Fibroblast of the aortic adventitia (primary cell): ENCODE measurements at places on chromosomes 1 and 21. TPM values are rescaled to one million over a fixed set of nuclear protein-coding genes. Genes with fewer than 3 reads are reported as not detected.
A peak's percentile ranks its signal among the peaks of the same experiment; 100 is the strongest.

- DNase-seq, result no peak
Measured at GRCh38 chr1:167171286-167171929, 49.3 kb upstream of the POU2F1 start.

DNA sequence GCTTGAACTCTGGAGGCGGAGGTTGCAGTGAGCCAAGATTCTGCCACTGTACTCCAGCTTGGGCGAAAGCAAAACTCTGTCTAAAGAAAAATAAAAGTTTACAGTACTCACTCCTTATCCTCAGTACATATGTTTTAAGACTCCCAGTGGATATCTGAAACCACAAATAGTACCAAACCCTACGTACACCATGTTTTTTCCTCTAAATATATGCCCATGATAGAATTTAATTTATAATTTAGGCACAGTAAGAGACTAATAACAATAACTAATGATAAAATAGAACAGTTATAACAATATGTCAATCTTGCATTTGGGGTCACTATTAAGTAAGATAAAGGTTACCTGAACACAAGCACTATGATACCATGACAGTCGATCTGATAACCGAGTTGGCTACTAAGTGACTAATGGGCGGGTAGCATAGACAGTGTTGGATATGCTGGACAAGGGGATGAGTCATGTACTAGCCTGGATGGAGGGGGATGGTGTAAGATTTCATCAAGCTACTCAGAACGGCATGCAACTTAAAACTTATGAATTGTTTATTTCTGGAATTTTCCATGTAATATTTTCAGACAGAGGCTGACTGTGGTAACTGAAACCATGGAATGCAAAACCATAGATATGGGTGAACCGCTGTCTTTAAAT is 43.7 kb downstream of the ST7L start:
- peak; percentile 82 for DNase-seq

GRCh38 chr1:87030740-87031690 is 116.6 kb downstream of the HS2ST1 start:
- DNase-seq, result no peak

DNA sequence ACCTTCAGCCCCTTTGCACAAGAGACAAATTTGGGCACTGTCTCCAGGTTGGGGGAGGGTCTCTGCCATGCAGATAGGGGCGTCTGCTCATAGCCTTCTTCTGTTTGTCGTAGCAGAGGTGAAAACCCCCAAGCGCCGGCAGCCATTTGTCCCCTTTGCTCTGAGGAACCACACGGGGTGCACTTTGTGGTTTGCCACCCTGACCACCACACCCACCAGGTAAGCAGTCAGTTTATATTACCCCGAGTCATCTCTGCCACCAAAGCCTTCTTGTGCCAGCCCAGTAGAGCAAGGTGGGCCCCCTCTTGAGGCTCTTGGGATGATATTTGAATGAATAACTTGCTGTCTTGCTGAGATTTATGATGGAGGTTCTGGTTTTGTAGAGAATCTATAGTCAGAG is 111.8 kb downstream of the VPS13D start:
- no peak for DNase-seq

GRCh38 chr1:59408608-59409240 is 111.8 kb downstream of the FGGY start:
- peak; percentile 48 for DNase-seq

- no peak for DNase-seq
Measured at GRCh38 chr1:29956349-29957030, 720.2 kb downstream of the PTPRU start.

- peak; percentile 50 for DNase-seq
Measured at GRCh38 chr1:220294846-220295301, 22.6 kb upstream of the RAB3GAP2 start.

DNA sequence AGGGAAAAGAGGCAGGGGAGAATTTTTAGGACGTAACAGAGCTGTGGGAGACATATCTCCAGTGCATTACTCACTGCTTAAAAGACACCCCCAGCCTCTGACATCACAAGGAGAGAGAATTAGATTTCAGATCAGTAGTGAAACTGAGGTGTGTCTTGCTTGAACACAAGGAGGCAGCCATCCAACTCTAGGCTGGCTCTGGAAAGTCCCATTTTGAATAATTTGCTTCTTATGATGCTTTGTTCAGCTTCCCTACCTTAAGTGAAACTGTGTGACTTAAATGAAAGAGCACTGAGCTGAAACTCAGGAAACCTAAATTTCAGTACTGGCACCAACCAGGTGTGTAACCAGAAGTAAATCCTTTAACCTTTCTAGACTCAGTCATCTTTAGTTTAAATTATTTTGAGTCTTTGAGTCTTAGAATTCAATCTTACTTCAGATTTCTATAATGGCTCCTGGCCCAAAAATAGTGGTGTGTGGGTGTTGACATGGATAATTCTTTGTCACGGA is 251.6 kb upstream of the SGIP1 start:
- peak; percentile 94 for DNase-seq

- no peak for DNase-seq
Measured at GRCh38 chr1:8777867-8778266, 39.6 kb downstream of the RERE start.

DNA sequence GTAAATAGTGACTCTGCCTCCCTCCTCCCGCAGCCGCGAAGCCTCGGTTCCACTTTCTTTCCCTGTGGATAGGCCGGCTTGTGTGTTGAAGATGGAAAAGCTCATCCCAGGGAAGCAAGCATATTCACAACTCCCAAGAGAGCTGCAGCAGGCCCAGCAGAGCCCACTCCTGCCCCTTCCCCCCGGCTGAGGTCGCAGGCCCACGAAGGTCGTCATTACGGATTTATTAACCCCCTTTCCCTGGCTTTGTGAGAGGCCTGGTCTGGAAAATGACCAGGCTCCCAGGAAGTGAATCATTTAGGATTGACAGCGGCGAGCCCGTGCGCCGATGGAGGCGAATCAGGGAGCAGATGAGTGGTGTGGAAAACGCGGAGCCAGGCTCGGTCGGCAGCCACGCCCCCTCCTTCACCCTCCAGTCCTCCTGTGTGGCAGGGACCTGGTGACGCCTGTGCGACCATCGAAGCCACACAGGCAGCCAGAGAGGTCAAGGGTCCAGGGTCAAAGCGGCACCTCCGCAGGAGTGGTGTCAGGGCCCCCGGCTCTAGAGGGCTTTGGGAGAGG is 93.4 kb downstream of the PRDM16 start:
- DNase-seq, result no peak

- no peak for DNase-seq
Measured at GRCh38 chr21:24671901-24672300, 935.4 kb downstream of the MRPL39 start.

DNA sequence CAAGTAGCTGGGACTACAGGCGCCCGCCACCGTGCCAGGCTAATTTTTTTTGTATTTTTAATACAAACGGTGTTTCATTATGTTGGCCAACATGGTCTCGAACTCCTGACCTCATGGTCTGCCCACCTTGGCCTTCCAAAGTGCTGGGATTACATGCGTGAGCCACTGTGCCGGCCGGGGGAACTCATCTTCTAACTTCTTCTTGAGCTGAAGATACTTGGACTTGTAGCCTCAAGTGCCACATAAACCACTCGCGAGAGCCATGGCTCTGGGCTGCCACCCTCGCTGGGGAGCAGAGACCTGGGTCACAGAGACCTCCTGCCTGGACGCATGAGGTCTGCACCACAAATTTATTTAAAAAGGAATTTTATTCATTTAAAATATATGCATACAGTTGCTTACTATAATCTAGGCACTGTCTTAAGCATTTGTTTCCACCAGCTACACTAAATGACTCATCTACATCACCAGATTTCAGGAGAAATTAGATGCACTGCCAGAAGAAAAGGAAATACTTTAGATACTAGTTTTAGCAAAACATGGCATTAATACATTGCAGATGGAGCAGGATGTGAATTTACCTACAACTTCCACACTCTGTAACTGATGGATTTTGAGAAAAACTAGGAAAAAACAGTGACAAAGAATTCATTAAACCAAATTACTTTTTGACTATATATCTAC is 29.9 kb upstream of the PUM1 start:
- DNase-seq, result peak; percentile 88

GRCh38 chr1:26861889-26862378 is 1.0 kb upstream of the SFN start:
- DNase-seq, result peak; percentile 16

- no peak for DNase-seq
Measured at GRCh38 chr21:17051054-17051453, 461.8 kb upstream of the CXADR start.

DNA sequence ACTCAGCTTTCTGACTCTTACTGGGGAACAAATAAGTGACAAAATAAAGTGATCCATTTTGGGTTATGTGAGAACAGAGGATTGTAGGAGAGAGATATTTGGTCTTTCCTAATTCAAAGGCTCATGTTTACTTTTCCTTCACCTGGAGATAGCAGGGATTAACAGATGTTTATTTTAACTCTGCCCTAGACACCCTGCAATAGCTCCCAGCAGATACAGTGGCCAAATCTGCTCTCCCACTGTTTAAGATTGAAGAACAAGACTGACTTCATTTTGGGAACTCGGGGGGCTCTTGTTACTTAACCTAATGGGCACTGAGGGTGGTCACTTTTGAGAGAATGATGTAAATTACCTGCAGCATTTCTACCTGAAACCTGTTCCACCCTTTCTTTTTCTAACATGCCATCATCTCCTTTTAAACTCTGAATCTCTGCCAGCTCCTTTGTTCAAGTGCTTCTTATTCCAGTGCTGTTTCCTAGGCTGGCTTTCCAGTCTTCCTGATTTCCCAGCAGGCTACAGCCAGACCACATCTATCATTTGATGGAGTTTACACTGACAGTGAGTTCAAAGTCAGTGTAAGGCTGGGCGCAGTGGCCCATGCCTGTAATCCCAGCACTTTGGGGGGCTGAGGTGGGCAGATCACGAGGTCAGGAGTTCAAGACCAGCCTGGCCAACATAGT is 90.0 kb downstream of the SELENOF start:
- DNase-seq, result no peak

- no peak for DNase-seq
Measured at GRCh38 chr21:38228115-38228514, 28.7 kb upstream of the KCNJ15 start.

DNA sequence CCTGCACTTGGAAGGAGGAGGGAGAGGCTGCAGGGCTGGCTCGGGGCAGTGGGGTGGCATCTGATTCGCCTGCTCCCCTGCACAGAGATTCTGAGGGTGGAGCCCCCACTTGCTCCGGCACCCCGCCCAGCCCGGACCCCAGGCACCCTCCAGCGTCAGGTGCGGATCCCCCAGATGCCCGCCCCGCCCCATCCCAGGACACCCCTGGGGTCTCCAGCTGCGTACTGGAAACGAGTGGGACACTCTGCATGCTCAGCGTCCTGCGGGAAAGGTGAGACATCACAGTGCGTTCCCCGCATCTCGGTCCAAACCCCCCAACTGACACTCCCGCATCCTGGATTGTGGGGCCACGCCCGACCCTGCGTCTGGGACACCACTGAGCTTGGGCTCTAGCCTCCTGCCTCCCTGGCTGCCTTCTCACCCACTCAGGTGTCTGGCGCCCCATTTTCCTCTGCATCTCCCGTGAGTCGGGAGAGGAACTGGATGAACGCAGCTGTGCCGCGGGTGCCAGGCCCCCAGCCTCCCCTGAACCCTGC is 7.9 kb downstream of the ADAMTSL4 start:
- DNase-seq, result no peak

DNA sequence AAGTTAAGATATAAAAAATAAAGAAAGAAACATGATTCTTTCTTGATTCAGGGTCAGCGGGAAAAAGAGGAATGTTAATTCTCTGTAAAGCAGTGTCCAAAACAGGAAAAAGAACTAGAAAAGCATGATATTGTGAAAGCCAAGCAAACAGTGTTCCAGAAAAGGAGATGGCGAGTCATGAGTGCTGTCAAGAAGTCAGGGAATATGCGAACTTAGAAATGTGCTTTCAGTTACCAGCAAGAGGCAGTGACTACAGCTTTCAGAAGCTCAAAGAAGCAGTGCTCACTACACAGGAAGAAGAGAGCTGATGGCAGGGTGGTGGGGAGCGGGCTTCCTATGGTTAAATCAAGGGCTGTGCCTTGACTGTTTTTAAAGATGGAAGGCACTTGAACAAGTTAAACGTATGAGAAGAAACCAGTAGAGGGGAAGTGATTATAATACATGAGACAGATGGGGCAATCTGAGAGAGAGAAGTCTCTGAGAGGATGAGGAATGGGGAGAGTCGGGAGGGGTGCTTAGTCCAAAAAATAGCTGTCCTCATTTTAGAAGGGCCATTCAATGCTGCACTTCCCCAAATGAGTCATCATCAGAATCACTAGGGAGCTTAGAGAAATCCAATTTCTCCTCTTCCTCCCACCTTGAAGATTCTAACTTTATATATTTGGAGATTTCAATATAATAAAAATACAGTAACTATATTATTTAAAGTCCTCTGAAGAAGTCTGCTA is 90.4 kb downstream of the KCNK1 start:
- DNase-seq, result peak; percentile 10

The FAM151A gene
- not detected in 2 replicates for total RNA-seq

The RORC gene
- total RNA-seq, result not detected in 2 replicates

The F13B gene
- not detected in 2 replicates for total RNA-seq

The SLC1A7 gene
- total RNA-seq, result 0.41 and 3.8 TPM in 2 replicates

The NUCKS1 gene
- 145 and 253 TPM in 2 replicates for total RNA-seq

The SYCP1 gene
- not detected in 2 replicates for total RNA-seq

The BRINP3 gene
- 2.3 and 3.4 TPM in 2 replicates for total RNA-seq

The KRTAP12-2 gene
- not detected in 2 replicates for total RNA-seq

The NTMT2 gene
- not detected in 2 replicates for total RNA-seq

The CRP gene
- total RNA-seq, result not detected in 2 replicates

The RAD54L gene
- 0.90 and 9.7 TPM in 2 replicates for total RNA-seq

The CSMD2 gene
- total RNA-seq, result 0.82 and 6.6 TPM in 2 replicates
